NCI-H1417 (cell line): ENCODE measurements at places on chromosomes 16 and 17.

DNA sequence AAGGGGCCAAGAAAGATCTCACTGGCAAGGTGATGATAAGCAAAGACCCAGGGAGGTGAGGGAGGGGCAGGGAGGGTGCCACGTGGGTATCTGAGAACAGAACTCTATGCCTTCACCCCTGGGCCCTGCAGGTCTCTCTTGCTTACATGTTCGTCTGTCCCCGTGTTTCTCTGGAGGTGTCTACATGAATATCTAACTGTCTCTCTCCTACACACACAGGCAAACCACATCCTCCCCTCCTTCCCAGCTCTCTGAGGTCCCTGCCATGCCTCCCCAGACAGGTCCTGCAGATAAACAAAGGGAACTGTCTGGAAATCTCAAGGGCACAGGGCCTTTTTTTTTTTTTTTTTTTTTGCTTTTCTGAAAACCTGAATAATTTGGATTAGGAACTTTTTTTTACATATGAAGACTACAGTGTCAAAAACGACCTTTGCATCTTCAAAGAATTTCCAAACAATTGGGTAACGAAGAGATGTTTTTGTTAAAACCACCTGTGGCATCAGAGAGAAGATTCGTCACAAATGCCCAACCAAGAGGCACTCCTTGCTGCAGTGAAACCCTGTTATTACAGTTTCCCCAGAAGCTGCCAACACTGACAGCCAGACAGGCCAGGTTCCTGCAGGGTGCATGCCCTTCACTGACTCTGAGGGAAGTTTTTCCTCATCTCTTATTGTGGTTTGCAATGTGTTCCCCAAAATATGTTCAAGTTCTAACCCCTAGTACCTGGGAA lies 17.8 kb downstream of the PLLP start:
- DNase-seq: no peak

DNA sequence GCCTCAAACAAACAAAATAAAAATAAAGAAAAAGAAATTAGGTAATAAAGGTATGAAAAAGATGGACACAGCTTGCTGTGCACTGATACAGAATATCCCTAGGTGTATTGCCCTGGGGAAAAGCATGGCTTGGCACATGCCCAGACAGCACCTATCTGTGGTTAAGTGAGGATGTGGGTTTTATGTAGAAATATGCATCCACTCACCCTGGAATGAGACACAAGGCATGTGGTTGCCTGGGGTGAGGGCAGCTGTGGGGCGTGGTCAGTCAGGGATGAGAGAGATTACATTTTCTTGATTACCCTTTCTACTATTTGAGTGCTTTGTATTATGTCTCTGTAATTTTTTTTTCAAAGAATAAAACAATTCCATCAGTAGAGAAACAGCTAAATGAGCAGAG lies 6.9 kb downstream of the PLLP start:
- DNase-seq: no peak

DNA sequence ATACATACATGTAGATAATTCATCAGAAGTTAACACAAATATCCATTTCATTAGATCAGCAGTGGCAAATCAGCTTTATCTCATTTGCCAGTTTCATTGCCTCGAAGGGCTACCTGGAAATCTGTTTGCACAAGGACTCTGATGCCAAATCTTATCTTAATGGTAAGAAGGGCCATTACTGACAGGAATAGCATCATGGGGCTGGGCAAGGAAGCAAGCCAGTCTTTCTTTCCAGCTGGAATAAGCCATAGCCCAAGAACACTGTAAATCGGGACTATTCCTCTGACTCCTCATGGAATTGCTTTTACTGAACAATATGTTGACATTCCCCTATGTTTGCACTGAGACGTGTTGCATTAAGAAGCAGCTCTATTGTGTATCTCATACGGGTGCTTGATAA lies 101.4 kb upstream of the CLEC3A start:
- no peak for DNase-seq

DNA sequence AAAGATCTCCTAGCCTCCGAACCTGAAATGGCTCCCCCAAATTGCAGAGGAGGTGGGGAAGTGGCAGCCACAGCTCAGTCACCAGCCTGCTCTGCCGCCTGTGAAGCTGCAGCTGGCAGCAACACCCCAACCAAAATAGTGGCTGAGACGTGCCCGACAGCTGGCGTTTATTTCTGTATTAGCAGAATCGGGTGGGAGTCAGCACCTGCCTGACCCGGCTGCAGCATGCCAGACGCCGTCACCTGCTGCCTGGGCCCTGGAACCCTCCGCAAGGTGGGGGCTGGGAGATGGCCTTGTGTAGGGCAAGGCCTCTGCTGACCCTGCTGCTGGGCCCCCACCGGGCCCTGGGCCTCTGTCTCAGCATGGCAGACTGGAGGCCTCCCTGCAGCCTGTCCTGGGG lies 17.5 kb upstream of the PABPN1L start:
- peak; percentile 31 for DNase-seq

GRCh38 chr16:69762814-69763598 lies 874 bp downstream of the WWP2 start:
- DNase-seq: peak; percentile 38

DNA sequence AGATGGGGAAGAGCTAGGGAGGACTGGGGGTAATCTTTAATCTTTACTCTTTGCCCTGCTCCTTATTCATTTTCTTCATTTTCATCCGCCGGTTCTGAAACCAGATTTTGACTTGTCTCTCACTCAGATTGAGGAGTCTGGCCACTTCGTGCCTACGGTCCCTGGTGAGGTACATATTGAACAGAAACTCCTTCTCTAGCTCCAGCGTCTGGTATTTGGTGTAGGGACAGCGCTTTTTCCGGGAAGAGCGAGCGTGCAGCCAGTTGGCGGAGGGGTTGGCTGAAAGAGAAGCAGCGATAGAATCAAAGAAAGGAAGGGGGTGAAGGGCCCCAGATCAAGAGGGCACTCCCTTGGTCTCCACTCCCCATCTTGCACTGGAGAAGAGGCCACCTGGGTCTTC lies 3.3 kb downstream of the HOXB9 start:
- no peak for DNase-seq

DNA sequence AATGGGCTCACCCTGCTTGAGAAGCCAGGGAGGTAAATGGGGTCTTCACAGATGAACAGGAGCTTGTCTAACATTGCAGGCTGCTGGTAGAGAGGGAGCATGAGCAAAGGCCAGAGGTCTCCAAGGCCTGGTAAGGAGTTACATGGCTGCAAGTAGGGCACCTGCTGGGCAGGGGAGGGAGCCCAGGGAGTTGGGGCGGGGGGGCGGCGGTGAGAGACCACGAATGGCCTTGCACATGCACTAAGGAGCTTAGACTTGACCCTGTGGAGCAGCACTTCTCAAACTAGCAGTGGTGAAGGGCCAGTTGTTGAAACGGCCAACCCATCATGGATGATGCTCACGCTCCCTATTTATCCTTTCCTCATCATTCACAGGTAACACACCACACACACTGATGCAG lies 38.4 kb downstream of the ERN1 start:
- no peak for DNase-seq

DNA sequence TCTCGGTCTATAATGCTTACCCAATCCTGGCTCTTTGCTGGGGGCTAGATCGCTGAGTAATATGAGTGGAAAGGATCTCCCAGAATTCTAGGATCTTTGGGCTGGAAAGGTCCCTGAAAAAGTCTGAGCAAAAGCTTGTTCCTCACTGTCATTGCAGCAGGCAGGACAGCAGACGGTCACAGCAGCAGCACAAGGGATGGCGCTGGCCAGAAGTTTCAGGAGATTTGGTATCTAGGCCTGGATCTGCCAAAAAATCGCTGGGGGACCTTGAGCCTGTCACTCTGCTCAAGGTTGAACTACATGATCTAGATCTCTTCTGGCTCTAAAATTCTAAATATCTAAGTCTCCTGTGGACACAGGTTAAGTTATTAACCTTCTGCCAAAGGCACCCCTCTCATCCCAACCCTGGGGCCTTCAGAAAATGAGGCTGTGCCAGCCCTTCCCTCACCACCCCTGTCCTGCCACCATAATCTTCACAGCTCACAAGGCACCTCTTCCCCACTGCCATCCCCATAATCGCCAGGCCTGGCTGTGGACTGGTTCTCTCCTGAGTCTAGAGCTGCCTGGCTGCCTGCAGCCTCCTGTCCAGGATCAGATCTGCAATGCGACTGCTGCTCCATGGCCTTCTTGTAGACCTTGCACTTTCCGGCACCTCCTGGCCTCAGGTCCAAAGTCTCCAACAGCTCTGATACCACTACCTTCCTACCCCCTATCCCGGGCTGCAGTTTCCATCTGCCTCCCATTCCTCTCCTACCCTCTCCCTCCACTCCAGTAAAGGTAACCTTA lies 10.2 kb downstream of the MYO18A start:
- DNase-seq: no peak

- DNase-seq: no peak
Observed at GRCh38 chr16:85412911-85413520, 200.1 kb upstream of the GSE1 start.

GRCh38 chr17:67717192-67717623 lies 528 bp upstream of the NOL11 start:
- no peak for DNase-seq

- no peak for DNase-seq
Observed at GRCh38 chr16:8278031-8278580, 312.2 kb downstream of the TMEM114 start.
